Memory B cell (primary cell): ENCODE measurements at places on chromosomes 1 and 21.
A peak's percentile ranks its signal among the peaks of the same experiment; 100 is the strongest.

- DNase-seq, result no peak
These were observed 139.7 kb downstream of the RERE start for GRCh38 chr1:8677782-8678181.

DNA sequence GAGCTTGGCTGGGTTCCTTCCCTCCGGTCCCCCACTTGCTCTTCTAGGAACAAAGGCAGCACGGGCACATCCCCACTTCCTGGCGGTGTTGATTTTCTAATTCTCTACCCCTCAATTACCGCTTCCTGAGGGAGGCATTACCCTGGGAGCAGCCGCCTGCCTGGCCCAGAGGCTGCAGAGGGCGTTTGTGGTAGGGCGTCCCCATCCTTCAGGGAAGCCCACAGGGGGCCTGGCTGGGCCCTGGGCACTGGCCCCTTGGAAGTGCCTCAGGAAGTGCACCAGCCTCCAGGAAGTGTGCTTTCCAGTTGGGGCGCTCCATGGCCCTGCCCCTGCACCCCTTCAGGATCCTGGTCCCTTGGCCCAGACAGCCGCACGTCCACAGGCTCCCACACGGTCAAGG lies 42.1 kb upstream of the CASZ1 start:
- no peak for DNase-seq

GRCh38 chr1:46708121-46708520 lies 10.8 kb downstream of the EFCAB14 start:
- no peak for DNase-seq

- DNase-seq, result no peak
These were observed 518.5 kb downstream of the SMYD3 start for GRCh38 chr1:245988393-245989078.

DNA sequence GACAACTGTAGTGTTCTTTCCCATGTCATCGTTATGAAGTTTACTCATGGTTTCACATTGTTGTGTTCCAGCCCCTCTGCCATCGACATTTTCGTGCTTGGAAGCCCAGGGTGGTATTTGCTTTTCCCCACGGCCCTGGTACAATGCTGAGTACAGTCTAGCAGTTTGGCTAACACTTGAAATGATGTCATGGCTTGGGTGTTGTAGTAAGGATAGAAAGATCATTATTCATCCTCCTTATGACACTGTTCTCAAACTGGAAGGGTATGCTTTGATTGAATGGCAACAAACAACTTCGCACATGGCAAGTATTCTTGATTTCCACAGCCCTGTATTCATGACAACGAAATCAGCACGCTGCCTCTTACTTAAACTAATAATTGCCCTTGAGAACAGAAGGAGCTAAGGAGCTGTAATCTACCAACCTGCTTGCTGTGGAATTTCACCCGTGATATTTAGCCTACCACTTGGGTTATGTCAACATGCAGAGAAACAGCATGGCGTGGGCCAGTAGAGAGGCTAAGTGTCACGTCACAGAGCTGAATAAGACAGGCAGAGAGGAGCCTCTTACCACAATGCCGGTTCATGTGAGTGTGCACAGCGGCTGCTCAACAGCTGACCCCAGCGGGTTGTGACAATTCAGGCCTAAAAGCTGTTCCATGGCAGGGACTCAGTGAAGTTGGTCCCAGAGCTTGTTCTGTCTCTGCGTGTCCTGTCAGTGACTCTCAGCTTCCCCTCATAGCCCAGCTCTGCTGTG lies 73.9 kb downstream of the KCNJ6 start:
- DNase-seq, result no peak

GRCh38 chr1:204711947-204712701 lies 26.6 kb upstream of the LRRN2 start:
- DNase-seq, result no peak

GRCh38 chr1:14745001-14745720 lies 146.7 kb downstream of the KAZN start:
- no peak for DNase-seq

DNA sequence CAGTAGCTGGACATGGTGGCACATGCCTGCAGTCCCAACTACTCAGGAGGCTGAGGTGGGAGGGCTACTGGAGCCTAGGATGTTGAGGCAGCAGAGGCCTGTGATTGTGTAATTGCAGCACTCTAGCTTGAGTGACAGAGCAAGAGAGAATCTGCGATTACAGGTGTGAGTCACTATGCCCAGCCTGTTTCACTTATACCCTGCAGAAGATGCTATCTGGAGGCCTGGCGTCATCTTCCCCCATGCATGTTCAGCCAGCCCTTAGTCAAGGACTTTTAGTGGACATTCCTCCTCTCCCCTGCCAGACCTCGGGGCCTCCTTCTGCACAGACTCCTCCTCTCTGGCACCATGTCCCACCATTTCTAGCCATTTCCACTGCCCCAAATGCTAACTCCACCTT lies 36.3 kb upstream of the RCC2 start:
- DNase-seq, result no peak

DNA sequence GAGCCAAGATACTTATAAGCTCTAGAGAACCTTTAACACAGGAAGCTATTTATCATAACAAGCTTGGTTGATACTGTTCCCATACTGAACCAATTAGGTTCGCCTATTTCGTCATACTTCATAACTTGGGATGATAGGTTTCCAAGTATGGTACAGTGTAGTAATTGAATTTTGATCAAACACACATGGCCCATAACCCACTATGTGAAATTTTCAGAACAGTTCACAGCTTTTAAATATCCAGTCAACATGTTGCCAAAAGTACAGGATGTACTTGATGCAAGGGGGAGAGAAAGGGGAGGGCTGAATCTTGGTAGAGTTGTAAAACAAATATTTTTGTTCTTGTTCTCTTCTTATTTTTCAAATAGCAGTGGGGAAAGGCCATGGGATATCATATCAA lies 86.6 kb downstream of the TM2D1 start:
- no peak for DNase-seq

DNA sequence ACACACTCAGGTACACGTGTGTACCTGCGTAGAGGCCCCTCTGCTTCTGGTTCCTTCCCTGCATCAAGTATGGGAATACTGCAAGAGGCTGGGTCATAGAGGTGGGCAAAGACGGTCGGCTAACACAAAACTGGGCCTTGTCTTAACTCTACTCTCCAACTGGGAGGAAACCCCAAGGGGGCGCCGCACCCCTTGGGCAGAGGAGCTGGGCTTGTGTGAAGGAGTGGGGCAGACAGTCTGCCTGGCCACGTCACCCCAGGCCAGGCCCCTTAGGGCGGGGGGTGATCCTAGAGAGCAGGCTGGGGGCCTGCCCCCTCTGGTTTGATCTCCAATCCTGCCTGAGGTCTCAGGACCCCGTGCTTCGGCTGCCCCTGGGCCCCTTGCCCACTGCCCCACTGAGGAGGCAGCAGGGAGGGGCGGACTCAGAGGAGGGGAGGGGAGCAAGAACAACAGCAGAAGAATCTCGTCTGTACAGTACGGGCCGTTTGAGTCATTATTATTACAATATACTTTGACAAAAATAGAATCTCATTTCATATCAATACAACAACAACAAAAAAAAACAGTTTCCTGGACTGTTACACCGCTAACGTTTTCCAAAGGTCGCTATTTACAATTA lies 34.7 kb downstream of the MEF2D start:
- DNase-seq, result no peak

GRCh38 chr1:226655251-226656163 lies 83.6 kb downstream of the ITPKB start:
- DNase-seq, result no peak

DNA sequence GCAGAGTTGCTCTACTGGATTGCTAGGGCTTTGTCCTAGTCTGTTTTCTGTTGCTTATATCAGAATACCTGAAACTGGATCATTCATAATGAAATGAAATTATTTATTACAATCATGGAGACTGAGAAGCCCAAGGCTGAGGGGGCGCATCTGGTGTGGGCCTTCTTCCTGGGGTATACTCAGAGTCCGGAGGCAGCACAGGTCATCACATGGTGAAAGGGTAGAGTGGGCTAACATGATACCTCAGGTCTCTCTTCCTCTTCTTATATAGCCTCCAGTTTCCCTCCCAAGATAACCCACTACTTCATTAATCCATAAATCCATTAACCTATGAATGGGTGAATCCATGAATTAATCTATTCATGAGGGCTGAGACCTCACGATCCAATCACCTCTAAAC lies 667.6 kb upstream of the NCAM2 start:
- no peak for DNase-seq

DNA sequence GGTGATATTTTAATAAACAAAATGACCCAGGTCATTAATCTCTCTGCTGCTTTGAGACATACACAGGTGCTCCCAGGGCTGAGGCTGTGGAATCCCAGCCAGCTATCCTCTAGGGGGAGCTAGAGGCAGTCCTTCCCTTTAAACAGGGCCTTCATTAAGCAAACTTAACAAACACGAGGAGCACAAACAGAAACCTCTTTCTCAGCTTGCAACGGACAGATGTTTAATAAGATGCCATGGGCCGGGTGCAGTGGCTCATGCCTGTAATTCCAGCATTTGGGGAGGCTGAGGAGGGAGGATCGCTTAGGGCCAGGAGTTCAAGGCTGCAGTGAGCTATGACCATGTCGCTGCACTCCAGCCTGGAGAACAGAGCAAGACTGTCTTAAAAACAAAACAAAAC lies 106.7 kb downstream of the HIVEP3 start:
- peak; percentile 23 for DNase-seq

GRCh38 chr1:183806675-183807074 lies 1.8 kb downstream of the RGL1 start:
- no peak for DNase-seq

DNA sequence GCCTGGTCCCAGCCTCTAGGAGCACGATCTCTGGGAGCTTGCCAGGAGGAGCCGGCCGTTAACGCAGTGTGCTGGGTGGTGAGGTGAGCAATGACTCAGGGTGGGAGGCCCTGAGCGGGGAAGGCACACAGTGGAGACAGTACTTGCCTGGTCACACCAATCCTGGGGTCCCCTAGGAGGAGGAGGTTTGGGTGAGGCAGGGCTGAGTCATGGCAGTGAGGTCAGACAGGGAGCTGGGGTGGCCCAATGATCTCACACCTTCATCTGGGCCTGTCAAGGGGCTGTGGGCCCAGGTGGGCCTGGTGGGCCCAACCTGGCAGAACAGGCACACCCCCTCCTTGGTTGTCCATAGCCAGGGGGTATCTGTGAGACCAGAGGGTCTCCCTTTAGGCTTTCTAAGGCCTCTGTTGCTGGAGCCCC lies 8.6 kb upstream of the EDN2 start:
- no peak for DNase-seq

GRCh38 chr1:41884256-41885230 lies 34.2 kb downstream of the HIVEP3 start:
- no peak for DNase-seq

DNA sequence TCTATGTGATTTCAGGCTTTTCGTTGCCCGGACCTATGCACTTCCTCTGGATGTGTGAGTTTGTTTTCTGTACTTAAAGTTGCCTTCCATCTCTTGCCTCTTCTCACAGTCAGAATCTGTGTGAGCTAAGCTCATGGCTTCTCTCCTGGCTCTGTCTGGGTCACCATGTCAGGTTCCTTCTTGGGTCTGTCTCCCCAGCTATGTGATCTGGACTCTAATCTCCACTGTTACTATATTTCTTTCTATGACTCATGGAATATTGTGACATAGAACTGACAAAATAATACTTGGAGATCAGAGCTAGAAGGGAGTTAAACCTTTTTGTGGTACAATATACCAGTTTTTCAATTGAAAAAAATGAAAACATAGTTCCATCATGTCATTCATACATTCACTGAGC lies 172.7 kb upstream of the FGGY start:
- no peak for DNase-seq

GRCh38 chr1:185279571-185279970 lies 37.5 kb downstream of the IVNS1ABP start:
- no peak for DNase-seq

DNA sequence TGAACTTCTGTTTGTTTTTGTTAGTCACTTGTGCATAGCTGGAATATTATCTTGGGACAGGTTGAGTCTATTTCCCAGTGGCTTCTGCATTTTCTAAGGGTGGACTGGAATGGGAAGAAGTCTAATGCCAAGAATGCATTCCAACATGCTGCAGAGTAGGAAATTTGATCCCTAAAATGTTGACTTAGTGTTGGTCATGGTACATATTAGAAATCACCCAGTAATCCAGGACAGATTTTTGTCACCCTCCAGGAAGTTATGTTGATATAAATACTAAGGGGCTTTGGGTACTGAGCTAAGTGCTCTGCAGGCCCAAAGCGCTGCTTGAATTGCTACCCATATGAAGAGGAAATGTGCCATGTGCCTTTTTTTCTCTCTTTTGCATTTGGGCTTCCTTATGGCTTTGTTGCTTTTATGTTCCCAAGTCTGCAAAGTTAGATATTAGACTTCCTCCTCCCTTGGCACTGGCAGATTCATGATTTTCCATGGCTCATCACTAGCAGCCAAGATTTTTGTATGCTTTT lies 10.0 kb downstream of the ARID1A start:
- DNase-seq, result no peak

DNA sequence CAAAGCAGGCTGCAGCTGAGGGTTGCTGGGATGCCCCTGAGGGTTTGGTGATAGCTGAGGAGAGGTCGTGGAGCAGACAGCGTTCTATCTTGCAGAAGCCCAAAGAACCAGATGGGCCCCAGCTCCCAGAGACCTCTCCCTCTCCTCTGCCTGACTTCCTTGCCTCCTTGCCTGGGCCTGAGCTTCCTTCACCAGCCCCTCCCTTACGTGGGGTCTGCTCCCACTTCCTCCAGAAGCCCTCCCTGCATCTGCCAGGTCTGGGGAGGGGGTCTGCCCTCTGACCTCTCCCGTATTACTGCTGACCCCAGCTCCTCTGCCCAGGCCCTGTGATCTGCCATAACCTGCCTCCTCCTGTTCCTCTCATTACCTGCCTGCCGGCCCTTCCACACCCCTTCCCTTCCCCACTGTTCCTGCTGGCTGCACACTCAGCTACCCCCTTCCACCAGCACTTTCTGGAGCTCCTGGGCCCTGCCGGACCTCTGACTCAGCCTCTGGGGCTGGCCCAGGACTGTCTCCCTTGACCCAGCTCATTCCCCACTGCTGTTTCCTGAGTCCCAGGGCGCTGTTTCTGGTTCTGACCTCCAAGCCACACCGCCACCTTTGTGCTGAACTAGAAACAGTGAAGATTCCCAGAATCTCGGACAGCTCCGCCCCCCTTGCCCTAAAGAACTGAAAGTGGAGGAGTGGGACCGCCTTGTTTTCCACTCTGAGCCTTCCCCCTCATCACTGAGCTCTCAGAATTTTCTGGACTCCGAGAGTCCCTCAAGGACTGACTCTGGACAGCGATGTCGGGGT lies 237.7 kb upstream of the C1orf174 start:
- no peak for DNase-seq

GRCh38 chr1:240149484-240150094 lies 57.9 kb downstream of the FMN2 start:
- DNase-seq, result no peak

- DNase-seq, result no peak
These were observed 64.6 kb upstream of the BCAR3 start for GRCh38 chr1:93746021-93746812.

DNA sequence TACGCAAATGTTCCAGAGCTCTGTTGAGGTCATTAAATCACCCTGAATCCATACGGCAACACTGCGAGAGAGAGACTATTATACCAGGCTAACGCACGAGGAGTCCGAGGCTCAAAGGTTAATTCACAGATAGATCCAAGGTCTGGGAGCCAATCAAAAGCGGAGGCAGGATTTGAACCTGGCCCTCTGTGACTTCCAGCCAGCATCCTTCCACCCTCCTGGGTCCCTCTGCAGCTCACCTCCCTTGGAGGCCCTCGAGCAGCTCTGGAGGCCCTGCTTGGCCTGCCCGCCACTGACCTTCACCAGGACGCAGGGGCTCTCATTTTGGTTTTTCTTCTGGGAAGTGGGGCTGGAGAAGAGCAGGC lies 42.1 kb downstream of the KIAA1614 start:
- DNase-seq, result no peak

- DNase-seq, result no peak
These were observed 51.8 kb downstream of the CD46 start for GRCh38 chr1:207803678-207804077.

- DNase-seq, result no peak
These were observed 6.0 kb upstream of the CITED4 start for GRCh38 chr1:40868051-40868723.
